Stimulated activated CD8-positive, alpha-beta memory T cell treated with anti-CD3 and anti-CD28 coated beads, Interleukin-7, amount 100 ng/mL, for 4 hours (primary cell): ENCODE measurements at places on chromosomes 13 and 19.

- no peak for DNase-seq
Observed at GRCh38 chr19:33763633-33764371, 32.9 kb upstream of the KCTD15 start.

DNA sequence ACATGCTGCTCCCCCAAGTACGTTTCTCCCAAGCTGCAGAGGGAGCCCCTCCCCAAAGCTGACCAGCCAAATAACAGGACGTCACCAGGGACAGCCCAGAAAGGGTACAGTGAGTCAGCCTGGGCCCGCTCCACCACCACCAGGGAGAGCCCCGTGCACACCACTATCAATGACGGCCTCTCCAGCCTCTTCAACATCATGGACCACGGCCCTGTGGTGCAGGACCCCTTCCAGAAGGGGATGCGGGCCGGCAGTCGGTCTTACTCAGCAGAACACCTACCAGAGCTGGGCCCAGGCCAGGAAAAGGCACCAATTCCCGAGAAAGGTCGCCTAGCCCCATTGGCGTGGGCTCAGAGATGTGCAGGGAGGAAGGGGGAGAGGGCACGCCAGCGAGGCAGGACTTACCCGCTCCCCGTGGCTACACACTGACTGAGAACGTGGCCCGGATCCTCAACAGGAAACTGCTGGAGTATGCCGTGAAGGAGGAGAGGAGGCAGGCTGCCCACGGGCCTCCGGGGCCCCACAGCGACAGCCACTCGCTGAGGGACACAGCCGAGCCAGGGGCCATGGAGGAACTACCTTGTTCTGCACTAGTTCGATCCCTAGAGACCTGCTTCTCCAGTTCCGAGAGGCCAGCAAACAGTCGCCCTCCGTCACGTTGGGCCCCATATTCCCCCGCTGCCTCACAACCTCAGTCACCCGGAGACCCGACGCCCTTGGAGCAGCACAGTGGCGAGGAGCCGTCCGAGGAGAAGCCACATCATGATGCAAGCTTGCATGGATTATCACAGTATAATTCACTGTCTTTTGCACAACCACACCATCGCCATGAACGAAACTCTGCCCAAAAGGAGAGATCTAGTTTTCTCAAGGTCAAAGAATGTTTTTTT, 815.9 kb upstream of the KLHL1 start:
- no peak for DNase-seq

DNA sequence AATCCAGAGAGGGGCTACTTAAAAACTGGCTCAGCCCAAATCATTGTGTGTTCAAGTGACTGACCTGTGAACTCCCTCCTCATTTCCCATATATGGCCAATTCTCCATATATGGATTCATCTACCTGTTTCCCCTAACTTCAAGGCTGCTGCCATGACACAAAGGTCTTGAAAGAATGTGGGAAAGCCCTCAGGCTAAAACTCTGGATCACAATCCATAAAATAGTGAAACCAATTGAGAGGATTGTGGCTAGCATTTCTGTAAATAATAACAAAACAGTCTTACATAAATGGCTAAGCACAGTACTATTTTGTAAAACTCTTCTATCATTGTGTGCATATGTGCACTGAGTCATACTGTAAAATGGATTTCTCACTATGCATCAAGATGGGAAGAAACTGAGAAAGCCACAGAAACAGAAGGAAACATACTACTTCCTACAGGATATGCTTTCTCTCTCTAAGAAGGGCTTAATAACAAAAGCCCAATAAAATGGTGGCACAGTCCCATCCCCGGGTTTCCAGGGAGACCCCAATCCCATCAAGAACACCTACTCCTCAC, 80.5 kb downstream of the FOXO1 start:
- DNase-seq, result no peak

GRCh38 chr13:76758738-76759137, 127.5 kb downstream of the KCTD12 start:
- DNase-seq, result no peak

DNA sequence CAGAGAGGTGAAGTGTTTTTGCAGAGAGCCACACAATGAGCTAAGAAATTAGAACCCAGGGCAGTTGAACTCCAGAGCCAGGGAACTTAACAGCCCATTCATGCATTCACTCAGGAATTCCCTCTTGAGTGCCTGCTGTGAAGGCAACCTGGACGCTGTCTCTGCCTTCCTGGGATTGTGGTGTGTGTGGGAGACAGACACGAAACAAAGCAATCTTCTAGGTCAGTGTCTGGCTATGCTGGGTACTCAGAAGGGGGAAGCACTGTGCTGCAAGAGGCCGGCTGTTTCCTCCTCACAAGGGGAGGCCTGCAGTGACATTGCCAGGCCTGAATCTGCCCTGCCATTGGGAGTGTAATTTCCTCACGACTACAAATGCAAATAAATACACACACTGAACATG, 9.7 kb downstream of the BCKDHA start:
- DNase-seq, result no peak

DNA sequence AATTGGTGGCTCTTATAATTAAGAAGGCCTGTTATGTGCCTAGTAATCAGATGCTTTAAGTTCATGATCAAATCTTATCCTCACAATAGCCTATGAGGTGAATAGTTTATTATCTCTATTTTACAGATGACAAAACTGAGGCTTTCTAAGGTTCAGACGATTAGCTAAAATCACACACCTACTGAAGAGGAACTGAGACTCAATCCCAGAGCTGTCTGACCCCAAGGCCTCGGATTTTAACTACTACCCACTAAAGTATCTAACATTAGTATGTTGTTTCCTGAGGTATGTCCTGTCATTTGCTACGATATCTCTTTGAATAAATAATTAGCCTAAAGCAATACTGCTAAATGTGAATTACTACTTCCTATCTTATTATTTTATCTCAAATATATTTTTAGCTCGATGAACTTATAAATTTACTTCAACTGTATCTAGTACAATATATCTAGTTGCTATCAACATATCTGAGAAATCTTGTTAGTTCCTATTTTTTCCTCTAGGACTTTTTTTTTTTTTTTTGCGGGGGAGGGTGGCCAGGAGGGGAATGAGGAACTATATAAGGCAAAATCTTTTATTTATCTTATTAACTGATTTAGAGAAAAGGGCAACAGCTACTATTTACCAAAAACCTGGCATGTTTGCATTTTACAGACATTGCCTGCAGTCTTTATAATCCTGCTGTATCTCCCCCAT, 118.5 kb downstream of the ABCC4 start:
- DNase-seq, result no peak

GRCh38 chr13:23655321-23655720, 85.1 kb downstream of the TNFRSF19 start:
- no peak for DNase-seq

DNA sequence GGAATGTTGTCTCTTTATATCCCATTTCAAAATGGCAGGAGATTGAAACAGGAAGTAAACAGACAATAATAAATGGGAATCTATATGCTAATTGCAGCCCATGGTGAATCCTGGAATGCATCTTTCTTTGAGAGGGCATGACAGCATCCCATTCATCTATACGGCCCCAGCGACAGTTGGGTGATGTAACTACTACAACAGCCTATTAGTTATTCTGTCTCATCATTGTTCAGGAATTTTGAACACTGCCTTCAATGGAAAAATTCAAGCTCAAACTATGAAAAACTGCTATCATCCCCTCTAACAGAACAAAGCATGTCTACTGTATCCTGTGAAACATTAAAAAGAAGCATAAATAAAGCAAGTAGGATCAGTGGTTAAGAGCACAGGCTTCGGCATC, 262.1 kb downstream of the DCT start:
- no peak for DNase-seq

DNA sequence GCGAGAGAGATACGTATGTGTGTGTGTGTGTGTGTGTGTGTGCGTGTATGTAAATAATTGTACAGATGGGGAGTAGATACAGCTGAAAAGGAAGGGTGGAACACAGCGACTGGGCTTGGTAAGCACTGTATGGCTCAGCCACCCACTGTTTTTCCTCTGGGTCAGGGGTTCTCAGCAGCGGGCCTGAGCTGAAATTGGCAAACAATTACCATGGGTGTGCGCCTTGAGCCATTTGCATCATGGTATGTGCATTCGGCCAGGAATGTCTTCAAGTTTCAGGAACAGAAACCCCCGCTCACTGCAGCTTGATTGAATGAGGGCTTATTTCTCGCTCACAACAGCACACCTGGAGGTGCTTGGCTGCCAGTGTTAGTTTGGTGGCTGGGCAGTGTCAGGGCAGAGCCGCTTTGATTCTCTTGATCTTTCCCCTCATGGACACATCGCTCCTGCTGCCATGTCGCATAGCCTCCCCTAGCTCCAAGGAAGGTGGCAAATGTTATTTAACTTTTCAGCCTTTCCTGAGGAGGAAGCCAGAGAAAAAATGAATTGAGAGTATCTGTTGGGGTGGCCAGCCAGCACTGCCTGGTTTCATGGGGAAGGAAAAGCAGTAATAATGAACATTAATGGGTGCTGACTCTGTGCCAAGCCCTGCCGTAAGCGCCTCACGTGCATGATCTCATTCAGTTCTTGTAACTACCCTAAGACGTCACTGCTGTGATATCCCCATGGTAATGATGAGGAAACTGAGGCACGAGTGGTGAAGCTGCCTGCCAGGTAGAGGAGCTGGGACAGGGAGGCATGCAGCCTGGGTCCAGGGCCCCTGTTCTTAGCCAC, 126.9 kb downstream of the SIPA1L3 start:
- DNase-seq, result no peak

DNA sequence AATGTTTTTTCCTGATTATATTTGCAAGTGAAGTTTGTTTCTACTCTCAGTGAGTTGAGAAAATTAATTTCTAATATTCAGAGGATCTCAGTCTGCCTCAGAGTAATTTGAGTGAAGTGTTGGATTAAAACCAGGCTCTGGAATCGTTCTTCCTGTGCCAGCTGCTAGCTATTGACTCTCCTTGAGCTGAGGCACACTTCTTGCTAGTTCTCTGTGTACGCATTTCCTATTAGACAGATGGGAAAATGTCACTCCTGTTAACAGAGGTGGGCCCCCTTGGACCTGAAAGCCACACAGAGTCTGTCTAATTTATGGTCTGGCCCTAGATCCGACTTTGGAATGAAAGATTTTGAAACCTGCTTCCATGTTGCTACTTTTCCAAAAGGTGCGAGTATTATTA, 107.6 kb upstream of the RNF113B start:
- no peak for DNase-seq

DNA sequence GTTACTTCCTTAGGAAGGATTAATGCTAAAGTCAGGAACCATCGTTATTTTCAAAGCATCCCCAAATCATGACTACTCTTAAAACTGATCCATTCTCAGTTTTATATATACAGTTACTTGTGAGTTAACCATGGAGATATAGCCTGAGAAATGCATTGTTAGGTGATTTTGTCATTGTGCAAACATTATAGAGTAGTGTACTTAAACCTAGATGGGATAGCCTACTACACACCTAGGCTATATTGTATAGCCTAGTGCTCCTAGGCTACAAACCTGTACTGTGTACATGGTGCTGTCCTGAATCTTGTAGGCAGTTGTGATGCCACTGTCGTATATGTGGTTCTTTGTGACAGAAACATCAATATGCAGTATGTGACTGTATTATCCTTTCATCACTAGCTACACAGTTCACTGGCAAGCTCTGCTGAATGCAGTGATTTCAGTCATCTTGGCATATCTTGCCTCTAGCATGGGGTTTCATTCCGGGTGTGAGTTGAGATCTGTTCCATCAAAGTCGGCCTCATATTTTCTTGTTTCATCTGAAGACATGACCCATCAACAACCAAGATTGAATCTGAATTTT, 45.3 kb downstream of the CDK8 start:
- DNase-seq, result no peak

- no peak for DNase-seq
Observed at GRCh38 chr19:56966225-56966696, 125.7 kb upstream of the PEG3 start.

DNA sequence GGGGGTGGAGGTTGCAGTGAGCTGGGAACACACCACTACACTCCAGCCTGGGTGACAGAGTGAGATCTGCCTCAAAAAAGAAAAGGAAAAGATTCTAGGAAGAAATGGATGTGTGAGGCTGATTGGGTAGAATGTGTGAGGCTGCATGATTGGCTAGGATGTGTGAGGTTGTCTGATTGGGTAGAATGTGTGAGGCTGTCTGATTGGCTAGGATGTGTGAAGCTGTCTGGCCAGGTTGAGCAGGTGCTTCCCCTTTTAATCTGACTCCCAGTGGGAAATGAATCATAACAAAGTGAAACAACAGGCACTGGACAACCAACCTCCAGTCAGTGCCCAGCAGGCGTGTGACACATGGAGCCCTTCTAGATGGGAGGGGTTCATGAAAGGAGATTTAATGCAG, 14.7 kb downstream of the C13orf46 start:
- DNase-seq, result no peak

GRCh38 chr13:34257966-34258365, 440.0 kb downstream of the RFC3 start:
- DNase-seq, result no peak

DNA sequence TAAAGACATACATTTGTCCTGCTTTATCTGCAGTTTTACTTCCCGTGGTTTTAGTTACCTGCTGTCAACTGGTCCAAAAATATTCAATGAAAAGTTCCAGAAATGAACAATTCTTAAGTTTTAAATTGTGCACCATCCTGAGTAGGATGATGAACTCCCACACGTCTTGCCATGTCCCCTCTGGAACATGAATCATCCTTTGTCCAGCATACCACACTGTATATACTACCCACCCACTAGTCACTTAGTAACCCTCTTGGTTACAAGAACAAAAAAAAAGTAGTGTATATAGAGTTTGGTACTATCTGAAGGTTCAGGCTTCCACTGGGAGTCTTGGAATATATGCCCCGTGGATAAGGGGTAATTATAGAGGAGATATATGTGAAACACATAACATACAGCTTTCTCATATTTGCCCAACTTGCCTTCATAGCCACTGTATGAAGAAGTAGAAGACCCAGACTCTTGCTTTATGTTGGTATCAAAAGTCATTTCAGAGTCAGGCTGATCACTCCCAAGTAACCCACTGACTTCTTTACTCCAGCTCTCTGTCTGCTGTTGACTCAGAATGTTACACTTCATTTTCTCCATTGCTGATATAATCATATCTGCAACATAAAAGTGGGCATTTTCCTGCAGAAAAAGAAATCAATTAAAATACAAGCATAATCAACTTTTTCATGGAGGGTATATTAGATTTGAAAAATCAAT, 19.3 kb downstream of the RUBCNL start:
- DNase-seq, result no peak

DNA sequence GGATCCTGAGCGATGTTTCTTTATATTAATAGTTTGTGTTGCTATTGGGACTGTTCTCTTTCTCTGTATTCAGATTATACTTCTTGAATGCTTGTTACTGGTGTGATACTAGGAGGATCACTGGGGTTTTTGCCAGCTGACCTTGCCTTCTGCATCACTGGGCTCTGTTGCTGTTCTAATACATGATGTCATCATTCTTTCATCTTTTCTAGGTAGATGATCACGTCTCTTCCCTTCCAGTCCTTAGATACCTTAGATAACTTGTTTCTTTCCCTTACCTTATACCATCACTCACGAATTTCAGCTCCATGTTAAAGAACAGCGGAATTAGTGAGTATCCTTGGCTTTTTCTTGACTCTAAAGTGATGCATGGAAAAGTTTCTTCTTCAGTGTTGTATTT, at the start of gene OR10H3:
Gene OR10H3 (plus strand): TSS at position 264 of the 400 bp plus-strand sequence. CDS start 3,408 bp downstream, outside the sequence.
- DNase-seq, result no peak

GRCh38 chr19:11019262-11019661, 58.4 kb downstream of the SMARCA4 start:
- no peak for DNase-seq
